EL (cell line): ENCODE measurements at places on chromosomes 12 and 14.
A peak's percentile ranks its signal among the peaks of the same experiment; 100 is the strongest.

DNA sequence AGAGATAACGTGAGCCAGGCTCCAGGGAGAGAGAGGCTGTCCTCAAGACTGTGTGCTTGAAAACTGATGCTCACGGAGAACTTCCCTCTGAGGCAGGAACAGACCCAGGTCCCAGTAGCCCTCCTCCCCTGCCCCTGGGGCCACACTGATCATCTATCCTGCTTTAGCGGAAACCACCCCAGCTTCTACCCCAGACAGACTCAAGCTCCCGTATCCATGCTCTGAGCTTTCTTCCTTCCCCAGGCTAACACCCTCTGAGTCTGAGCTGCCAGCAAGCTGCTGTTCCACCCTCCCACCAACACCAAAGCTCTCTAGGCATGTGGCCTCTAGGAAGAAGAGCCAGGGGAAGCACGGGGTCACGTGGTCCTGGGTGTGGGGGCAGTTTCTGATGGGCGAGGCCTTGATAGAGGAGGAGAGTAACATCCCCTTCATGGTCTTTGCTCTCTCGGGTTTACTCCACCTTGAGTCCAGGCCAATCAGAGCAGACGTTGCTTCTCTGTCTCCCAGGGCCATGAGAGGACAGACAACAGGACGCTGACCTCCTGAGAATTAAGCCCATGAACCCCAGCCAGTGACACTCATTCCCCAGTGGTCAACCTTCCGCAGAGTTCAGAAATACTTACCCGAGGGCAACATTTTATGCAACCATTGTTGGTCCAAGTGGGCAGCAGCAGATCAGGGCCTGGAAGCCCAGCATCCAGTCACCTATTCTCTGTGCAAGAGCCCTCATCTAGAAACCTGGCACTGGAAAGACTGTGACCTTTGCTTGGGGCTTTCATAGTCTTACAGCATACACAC is 1.4 kb downstream of the PCK2 start:
- DNase-seq: peak; percentile 83

GRCh38 chr12:570435-570920 is 92.8 kb downstream of the NINJ2 start:
- peak; percentile 90 for DNase-seq

DNA sequence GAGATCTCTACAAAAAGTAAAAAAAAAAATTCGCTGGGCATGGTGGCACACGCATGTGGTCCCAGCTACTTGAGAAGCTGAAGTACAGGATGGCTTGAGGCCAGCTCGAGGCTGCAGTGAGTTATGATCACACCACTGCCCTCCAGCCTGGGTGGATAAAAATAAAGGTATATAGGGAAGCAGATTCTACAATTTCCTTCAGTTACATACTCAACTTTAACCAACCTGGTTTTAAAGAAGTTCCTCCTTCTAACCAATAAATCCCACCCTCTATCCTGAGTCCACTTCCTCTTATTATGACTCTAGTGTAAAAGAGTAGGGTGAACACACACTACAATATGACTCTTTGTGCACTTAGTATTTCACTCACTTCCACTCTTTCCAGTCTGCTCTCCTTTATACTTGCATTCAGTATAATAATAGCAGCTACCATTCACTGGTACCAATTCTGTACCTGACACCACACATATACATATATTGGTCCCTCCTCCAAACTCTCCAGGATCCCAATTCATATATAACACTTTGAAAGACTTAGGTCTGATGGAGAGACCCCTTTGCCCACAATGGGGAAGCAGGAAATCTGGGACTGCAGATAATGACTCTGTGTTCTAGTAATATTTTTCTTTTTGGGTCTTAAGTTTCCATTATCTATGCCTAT is 2.3 kb downstream of the ARF3 start:
- DNase-seq: no peak

GRCh38 chr14:69956970-69957369 is 77.8 kb downstream of the SMOC1 start:
- DNase-seq: no peak

- DNase-seq: no peak
Measured at GRCh38 chr12:52125476-52125900, 46.0 kb downstream of the SMIM41 start.
